A549 treated with Hydrocortisone at 1 μM for 4 hours (cell line): ENCODE measurements at places on chromosomes 12 and 14. TPM values are rescaled to one million over a fixed set of nuclear protein-coding genes. Genes with fewer than 3 reads are reported as not detected.

Gene TRPV4
- total RNA-seq, result 0.06 to 0.16 TPM (median 0.13 TPM) in 5 replicates

Gene CABP1
- total RNA-seq, result 0.10 to 0.32 TPM (median 0.29 TPM) in 5 replicates

Gene TPH2
- 0.10 TPM in 1 of 5 replicates, not detected in the others for total RNA-seq

Gene GPRC5D
- total RNA-seq, result not detected in 5 replicates

Gene GPR65
- not detected in 5 replicates for total RNA-seq

Gene ERH
- 303 to 347 TPM (median 338 TPM) in 5 replicates for total RNA-seq

Gene CAPZA3
- not detected in 5 replicates for total RNA-seq

Gene LBHD2
- 0.16 to 0.24 TPM in 2 of 5 replicates, not detected in the others for total RNA-seq

Gene NKX2-8
- 1.5 to 4.0 TPM (median 3.1 TPM) in 5 replicates for total RNA-seq

Gene AJUBA
- 31.9 to 40.6 TPM (median 34.4 TPM) in 5 replicates for total RNA-seq

Gene HHIPL1
- 0.16 to 0.24 TPM (median 0.20 TPM) in 5 replicates for total RNA-seq

Gene BTG1
- total RNA-seq, result 53.0 to 69.1 TPM (median 55.2 TPM) in 5 replicates

Gene NANOG
- total RNA-seq, result not detected in 5 replicates

Gene CACNB3
- 31.1 to 39.6 TPM (median 34.9 TPM) in 5 replicates for total RNA-seq

Gene MGP
- total RNA-seq, result 0.08 TPM in 1 of 5 replicates, not detected in the others

Gene PPM1H
- 6.4 to 10.8 TPM (median 6.9 TPM) in 5 replicates for total RNA-seq

Gene NFE2
- total RNA-seq, result 0.10 TPM in 1 of 5 replicates, not detected in the others

Gene IGF1
- not detected in 5 replicates for total RNA-seq

Gene CYP46A1
- 0.06 to 0.17 TPM (median 0.09 TPM) in 5 replicates for total RNA-seq

Gene SERPINA1
- total RNA-seq, result 1.2 to 2.2 TPM (median 1.9 TPM) in 5 replicates

Gene TAS2R43
- total RNA-seq, result not detected in 5 replicates

Gene TAS2R20
- total RNA-seq, result 0.07 to 0.20 TPM (median 0.14 TPM) in 3 of 5 replicates, not detected in the others

Gene BTBD6
- 34.7 to 45.9 TPM (median 41.4 TPM) in 5 replicates for total RNA-seq

Gene SYT10
- total RNA-seq, result not detected in 5 replicates

Gene ARG2
- total RNA-seq, result 1.5 to 2.0 TPM (median 1.9 TPM) in 5 replicates

Gene TMEM119
- 0.17 to 0.20 TPM in 2 of 5 replicates, not detected in the others for total RNA-seq

Gene ZBTB39
- 3.9 to 6.7 TPM (median 5.5 TPM) in 5 replicates for total RNA-seq

Gene PGF
- 3.9 to 5.7 TPM (median 4.5 TPM) in 5 replicates for total RNA-seq

Gene TAS2R8
- not detected in 5 replicates for total RNA-seq

Gene DDN
- total RNA-seq, result 0.62 to 0.75 TPM (median 0.68 TPM) in 5 replicates

Gene NKX2-1
- total RNA-seq, result 0.05 to 0.10 TPM in 2 of 5 replicates, not detected in the others

Gene ACTR6
- 16.0 to 34.2 TPM (median 21.5 TPM) in 5 replicates for total RNA-seq

Gene DICER1
- 16.6 to 25.2 TPM (median 22.3 TPM) in 5 replicates for total RNA-seq

Gene MLXIP
- total RNA-seq, result 32.5 to 44.3 TPM (median 39.7 TPM) in 5 replicates

Gene SLC17A8
- 0.12 TPM in 1 of 5 replicates, not detected in the others for total RNA-seq

Gene TMEM233
- 0.03 to 0.10 TPM in 2 of 5 replicates, not detected in the others for total RNA-seq

Gene EEF1AKMT3
- 4.0 to 6.5 TPM (median 5.0 TPM) in 5 replicates for total RNA-seq

Gene USP44
- 0.13 to 0.25 TPM (median 0.14 TPM) in 5 replicates for total RNA-seq

Gene UNC119B
- total RNA-seq, result 23.3 to 30.7 TPM (median 27.2 TPM) in 5 replicates

Gene ASB2
- 0.28 to 0.91 TPM (median 0.59 TPM) in 5 replicates for total RNA-seq

Gene GALNT8
- not detected in 5 replicates for total RNA-seq

Gene SLC6A12
- 0.68 to 1.3 TPM (median 0.85 TPM) in 5 replicates for total RNA-seq

Gene CDC42BPB
- 62.2 to 107 TPM (median 84.3 TPM) in 5 replicates for total RNA-seq

Gene SPATS2
- 26.1 to 38.4 TPM (median 31.5 TPM) in 5 replicates for total RNA-seq

Gene A2ML1
- not detected in 5 replicates for total RNA-seq

Gene CD4
- not detected in 5 replicates for total RNA-seq

Gene OR6C6
- not detected in 5 replicates for total RNA-seq

Gene HOXC6
- total RNA-seq, result 3.8 to 4.8 TPM (median 4.7 TPM) in 5 replicates

Gene KLRG1
- 1.1 to 2.5 TPM (median 1.2 TPM) in 5 replicates for total RNA-seq

Gene RIC8B
- total RNA-seq, result 7.9 to 12.2 TPM (median 9.1 TPM) in 5 replicates
